ENCODE measurements at places on chromosomes 1 and 21. TPM values are rescaled to one million over a fixed set of nuclear protein-coding genes. Genes with fewer than 3 reads are reported as not detected.

- no peaks in the 10 kb centered on the region for H3K27me3 ChIP-seq
- no peak overlapping the region for H3K4me3 ChIP-seq
- H3K27ac ChIP-seq = no peak overlapping the region
- H3K36me3 ChIP-seq = no peaks in the 10 kb centered on the region
- no peak for DNase-seq
Measured at GRCh38 chr1:61201035-61201434, 118.7 kb downstream of the NFIA start.

The RGS5 gene
- 98.0 TPM for total RNA-seq

DNA sequence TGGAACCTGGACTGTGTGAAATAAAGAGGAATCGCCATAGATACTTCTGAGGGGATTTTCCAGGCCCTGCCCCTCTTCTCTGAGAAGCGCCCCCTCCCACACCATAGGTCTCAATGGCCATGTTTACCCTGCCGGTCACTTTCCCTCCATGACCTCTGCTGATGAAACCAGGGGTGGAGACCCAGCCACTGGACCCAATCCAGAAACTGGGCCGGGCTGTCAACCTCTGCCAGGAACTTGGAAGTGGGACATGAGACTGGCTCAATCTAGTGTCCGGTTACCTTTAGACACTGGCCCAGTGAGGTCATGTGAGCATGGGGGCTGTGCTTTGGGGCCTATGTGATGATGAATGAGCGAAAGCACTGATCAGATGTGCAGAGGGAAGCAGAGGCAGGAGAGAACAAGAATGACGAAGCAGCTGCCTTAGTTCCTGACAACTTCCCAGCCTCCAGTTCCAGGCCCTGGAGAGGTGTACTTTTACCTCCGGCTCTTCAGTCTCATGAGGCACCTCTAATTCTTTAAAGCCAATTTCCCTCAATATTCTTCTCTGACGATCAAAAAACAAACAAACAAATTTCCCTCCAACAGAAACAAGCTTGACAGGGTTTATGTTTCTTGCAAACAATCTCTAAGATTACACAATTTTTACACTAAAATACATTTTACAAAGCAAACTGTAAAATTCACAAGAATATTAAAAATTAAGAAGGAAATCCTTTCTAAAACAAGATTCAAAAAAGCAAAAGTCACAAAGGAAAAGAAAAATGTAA is 4.9 kb downstream of the ASAP3 start:
- peak overlapping the region; percentile 39 for H3K27ac ChIP-seq
- no peaks in the 10 kb centered on the region for H3K27me3 ChIP-seq

The DENND2D gene
- 78.8 TPM for total RNA-seq

The CLDN17 gene
- total RNA-seq = not detected

GRCh38 chr1:203267347-203267846 is 37.9 kb upstream of the BTG2 start:
- H3K27ac ChIP-seq = peak overlapping the region; percentile 76
- peaks cover 45% of the 10 kb centered on the region for H3K4me1 ChIP-seq
- H3K27me3 ChIP-seq = no peaks in the 10 kb centered on the region
- peak; percentile 90 for DNase-seq
- H3K4me3 ChIP-seq = peak overlapping the region; percentile 47

- H3K36me3 ChIP-seq = no peaks in the 10 kb centered on the region
- H3K27me3 ChIP-seq = no peaks in the 10 kb centered on the region
- H3K27ac ChIP-seq = no peak overlapping the region
- no peaks in the 10 kb centered on the region for H3K4me1 ChIP-seq
Measured at GRCh38 chr1:14627608-14628489, 29.4 kb downstream of the KAZN start.

GRCh38 chr1:182215764-182216163 is 154.3 kb upstream of the ZNF648 start:
- H3K36me3 ChIP-seq = no peaks in the 10 kb centered on the region
- no peak overlapping the region for H3K4me3 ChIP-seq
- no peak for DNase-seq
- no peaks in the 10 kb centered on the region for H3K27me3 ChIP-seq
- no peak overlapping the region for H3K27ac ChIP-seq

The BLACAT1 gene
- total RNA-seq = 0.55 TPM

GRCh38 chr1:109104364-109105151 is 9.4 kb upstream of the ELAPOR1 start:
- no peak overlapping the region for H3K4me3 ChIP-seq
- DNase-seq = no peak
- no peak overlapping the region for H3K27ac ChIP-seq
- no peaks in the 10 kb centered on the region for H3K36me3 ChIP-seq

The SERPINC1 gene
- 0.29 TPM for total RNA-seq

DNA sequence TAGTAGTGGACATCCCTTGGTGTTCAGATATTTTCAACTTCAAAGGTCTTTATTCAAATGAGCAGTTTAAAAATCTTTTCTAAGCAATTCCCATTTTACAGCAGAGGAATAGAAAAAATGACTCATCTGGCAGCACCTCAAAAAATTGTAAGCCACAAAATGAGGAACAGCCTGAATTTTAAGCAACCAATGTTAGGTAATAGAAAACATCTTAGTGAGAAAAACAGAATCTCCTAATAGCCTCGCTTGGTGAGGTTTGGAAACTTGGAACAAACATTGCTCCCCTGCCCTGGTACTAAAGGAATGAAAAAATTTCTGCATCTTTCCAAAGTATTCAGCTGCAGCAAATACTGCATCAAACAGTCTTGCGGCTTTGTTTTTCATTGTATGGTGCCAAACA is 264.4 kb downstream of the NTNG1 start:
- no peak overlapping the region for H3K4me3 ChIP-seq
- no peak overlapping the region for H3K27ac ChIP-seq
- DNase-seq = no peak
- H3K4me1 ChIP-seq = no peaks in the 10 kb centered on the region

- H3K4me1 ChIP-seq = peaks cover 2% of the 10 kb centered on the region
- H3K27ac ChIP-seq = no peak overlapping the region
- no peaks in the 10 kb centered on the region for H3K36me3 ChIP-seq
- H3K27me3 ChIP-seq = no peaks in the 10 kb centered on the region
- no peak for DNase-seq
- no peak overlapping the region for H3K4me3 ChIP-seq
Measured at GRCh38 chr1:245481261-245481660, 326.5 kb downstream of the KIF26B start.

- no peak overlapping the region for H3K4me3 ChIP-seq
- H3K27ac ChIP-seq = no peak overlapping the region
- no peaks in the 10 kb centered on the region for H3K36me3 ChIP-seq
- no peak for DNase-seq
Measured at GRCh38 chr1:92376345-92376744, 77.5 kb downstream of the RPAP2 start.

The RNF2 gene
- 21.3 TPM for total RNA-seq

GRCh38 chr1:161480381-161481035 is 24.7 kb upstream of the FCGR2A start:
- no peaks in the 10 kb centered on the region for H3K4me1 ChIP-seq
- H3K27ac ChIP-seq = no peak overlapping the region
- H3K27me3 ChIP-seq = no peaks in the 10 kb centered on the region
- no peak for DNase-seq
- no peaks in the 10 kb centered on the region for H3K36me3 ChIP-seq
- H3K4me3 ChIP-seq = no peak overlapping the region

DNA sequence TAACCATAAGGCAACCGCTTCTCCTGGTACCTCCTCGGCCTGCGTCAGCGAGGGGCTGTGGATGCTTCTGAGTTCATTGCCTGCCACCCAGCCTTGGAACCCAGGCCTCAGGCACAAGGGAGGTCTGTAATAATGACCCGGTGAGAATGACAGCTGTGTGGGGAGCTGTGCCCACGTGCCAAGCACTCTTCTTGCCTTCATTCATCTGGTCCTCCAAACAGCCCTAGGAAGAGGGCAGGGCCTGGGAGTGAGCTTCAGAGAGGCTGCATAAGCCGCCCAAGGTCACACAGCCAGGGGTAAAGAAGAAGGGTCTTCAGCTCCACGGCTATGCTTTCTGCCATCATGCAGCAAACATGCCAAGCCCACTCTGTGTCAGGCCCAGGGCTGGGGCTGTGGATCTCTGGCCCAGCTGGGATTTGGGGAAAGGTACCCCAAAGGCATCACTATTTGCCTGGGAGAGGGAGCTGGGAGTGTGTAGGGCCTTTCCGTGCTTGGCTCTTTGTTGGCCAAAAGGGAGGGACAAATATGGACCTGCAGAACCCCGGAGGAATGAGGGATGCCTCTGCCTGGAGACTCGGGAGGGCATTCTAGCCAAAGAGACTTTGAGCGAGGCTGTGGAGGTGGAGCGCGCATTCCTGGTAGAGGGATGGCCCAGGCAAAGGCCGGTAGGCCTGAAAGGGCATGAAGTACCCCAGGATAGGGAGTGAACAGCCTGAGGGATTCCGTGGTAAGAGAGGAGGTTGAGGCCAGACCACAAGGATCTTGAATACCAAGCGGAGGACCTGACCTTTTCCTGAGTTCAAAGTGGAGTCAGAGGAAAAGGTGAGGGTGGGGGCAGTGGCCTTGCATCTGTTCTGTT is 10.1 kb upstream of the EDN2 start:
- no peaks in the 10 kb centered on the region for H3K36me3 ChIP-seq
- no peaks in the 10 kb centered on the region for H3K27me3 ChIP-seq
- peaks cover 20% of the 10 kb centered on the region for H3K4me1 ChIP-seq
- no peak overlapping the region for H3K27ac ChIP-seq

DNA sequence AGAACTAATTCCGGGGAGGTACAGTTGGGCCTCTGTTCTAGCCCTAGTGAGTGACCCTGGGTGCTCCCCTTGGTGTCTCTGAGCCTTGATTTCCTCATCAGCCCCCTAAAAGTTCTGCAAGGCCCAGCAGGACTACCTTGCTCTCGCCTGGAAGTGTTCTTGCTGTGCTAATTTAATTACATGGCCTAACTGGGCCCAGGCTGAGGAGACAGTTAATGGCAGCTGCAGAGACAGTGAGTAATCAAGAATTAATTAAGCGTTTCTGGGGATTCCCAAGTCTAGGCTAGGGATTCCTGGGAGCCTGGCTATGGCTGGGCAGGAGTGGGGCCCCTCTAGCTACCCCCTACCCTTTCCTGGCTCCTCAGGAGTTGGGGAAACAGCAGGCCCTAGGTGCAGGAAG is 24.7 kb upstream of the DMBX1 start:
- peaks cover 5% of the 10 kb centered on the region for H3K4me1 ChIP-seq
- no peaks in the 10 kb centered on the region for H3K36me3 ChIP-seq
- DNase-seq = no peak
- no peak overlapping the region for H3K27ac ChIP-seq
- no peak overlapping the region for H3K4me3 ChIP-seq

- no peak overlapping the region for H3K4me3 ChIP-seq
- no peaks in the 10 kb centered on the region for H3K36me3 ChIP-seq
- H3K4me1 ChIP-seq = no peaks in the 10 kb centered on the region
- no peak overlapping the region for H3K27ac ChIP-seq
- no peak for DNase-seq
- H3K27me3 ChIP-seq = no peaks in the 10 kb centered on the region
Measured at GRCh38 chr21:46004168-46004861, 22.7 kb downstream of the COL6A1 start.

Data from left lung (tissue), 14 donors.